Central memory CD8-positive, alpha-beta T cell (primary cell): ENCODE measurements at places on chromosomes 1 and 21.

DNA sequence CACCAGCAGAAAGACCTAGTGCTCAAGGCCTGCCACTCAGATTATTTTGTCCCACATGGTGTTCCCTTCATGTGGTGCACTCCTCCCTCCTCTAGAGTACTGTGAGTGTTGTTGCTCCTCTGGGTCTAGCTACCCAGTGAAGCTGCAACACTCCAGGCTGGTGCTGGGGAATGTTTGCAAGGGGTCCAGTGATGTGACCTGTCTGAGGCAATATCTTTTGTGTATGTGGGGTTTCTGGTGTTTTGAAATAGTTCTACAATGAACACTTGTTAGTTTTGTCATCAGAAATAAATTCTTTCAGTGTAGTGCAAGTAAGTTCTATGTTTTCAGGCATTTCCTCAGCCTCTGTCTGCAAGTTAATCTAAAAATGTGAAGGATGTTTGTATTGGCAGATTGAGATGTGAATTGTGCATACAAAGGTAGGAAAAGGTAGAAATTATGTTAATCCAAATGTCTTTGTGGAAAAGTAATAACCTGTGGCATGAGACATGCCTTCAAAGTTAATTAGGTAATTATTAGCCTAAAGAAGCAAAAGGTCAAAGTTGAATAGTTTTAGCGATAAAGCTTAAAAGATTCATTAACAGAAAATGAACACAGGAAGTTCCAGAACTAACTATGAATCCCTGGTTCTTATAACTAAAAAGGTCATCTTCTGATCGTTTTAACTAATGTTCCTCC is 616.8 kb downstream of the LTN1 start:
- DNase-seq, result no peak

DNA sequence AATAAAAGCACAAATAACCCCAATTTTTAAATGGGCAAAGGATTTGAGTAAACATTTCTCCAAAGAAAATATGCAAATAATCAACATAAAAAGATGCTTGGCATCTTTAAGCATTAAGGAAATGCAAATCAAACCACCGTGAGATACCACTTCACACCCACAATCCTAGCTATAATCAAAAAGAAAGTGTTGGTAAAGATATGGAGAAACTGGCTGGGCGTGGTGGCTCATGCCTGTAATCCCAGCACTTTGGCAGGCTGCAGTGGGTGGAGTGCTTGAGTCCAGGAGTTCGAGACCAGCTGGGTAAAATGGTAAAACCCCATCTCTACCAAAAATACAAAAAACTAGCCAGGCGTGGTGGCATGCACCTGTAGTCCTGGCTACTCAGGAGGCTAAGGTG is 16.9 kb downstream of the ARHGEF11 start:
- DNase-seq, result no peak

DNA sequence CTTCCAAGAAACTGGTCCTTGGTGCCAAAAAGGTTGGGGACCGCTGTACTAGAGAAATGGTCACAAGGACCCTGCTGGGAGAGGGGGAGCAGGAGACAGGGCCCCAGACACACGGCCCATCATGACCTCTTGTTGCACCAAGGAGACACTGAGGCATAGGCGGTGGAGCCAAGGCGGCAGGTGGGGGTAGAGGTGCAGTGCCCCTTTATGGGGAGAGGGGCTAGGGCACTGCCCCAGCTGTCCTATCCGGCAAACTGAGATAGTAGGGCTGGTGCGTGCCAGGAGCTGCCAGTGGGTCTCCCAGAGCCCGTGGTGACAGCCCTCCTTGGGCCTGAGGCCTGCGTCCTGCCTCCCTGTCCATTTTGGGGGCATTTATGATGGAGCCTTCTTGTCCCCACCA is 20.3 kb downstream of the TNNT2 start:
- DNase-seq, result no peak

DNA sequence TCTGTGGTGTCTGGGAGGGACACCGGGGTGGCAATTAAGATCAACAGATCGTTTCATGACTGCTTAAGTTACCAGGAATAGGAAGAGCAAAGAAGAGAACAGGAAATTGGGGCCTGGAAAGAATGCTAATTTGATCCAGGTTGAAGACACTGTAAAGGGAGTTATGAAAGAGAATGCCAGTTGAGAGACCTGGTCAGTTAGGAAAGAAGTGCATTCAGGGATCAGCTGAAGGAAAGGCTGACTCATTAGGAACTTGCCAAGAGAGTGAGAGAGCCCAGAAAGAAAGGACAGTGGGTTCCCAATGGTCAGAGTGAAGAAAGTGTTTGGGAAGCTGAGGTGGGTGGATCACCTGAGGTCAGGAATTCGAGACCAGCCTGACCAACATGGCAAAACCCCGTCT is 119.6 kb downstream of the UBE2U start:
- no peak for DNase-seq
